ENCODE measurements at places on chromosomes 5 and 9. TPM values are rescaled to one million over a fixed set of nuclear protein-coding genes. Genes with fewer than 3 reads are reported as not detected.

DNA sequence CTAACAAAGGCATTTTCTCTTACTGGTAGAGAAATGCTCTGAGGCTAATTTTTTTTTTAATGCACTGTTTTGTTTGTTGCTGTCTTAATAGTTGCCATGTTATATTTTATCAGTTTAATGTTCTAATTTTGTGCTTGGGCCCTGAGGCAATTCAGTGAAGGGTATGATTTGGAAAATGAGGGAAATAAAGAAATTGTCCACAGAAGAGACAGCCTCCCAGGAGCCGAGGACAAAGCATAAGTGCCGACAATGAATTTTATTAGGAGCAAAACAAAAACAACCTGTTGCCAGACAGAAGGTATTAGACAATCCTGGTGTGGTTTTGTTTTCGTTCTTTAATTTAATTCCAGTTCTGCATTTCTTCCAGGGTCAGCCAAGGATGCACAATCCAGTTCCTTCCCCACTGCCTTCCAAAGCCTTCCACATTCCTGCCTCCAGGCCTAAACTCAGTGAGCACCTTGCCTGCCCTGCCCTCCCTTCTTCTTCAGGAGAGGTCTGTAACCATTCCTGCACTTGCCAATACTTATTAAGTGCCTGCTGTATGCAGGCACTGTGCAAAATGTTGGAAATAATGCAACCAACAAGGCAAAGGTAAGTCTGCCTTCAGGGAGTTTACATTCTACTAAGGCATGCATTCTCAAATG lies 4.3 kb upstream of the TCOF1 start:
- no peak for ATAC-seq

DNA sequence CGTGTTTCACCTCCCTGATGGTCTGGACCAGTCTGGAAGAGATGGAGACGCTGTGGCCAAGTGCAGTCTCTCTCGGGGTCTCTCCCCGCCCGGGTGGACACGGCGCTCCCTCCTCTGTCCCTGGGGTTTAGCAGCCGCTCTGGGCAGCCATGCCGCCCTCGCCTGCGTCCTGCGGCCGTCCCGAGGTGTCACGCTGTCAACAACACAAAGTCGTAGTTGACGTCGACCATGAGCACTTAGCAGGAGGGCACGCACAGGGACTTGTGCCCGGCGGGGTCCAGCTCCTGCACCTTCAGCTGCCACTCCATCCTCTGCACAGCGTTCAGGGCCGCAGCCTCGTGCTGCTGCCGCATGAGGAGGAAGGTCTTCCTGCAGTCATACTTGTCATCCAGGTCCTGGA lies 368.9 kb downstream of the CDH9 start:
- no peak for ATAC-seq

Gene IRGM
- 1.4 TPM for total RNA-seq

Gene VAV2
- 7.0 TPM for total RNA-seq

Gene ZNG1C
- total RNA-seq: 46.3 TPM
